Stimulated activated CD4-positive, alpha-beta T cell treated with anti-CD3 and anti-CD28 coated beads, Interleukin-12 subunit alpha, Interleukin-12 subunit beta, amount 100 ng/mL, for 24 hours (primary cell): ENCODE measurements at places on chromosomes 2 and 18.
A peak's percentile ranks its signal among the peaks of the same experiment; 100 is the strongest.

DNA sequence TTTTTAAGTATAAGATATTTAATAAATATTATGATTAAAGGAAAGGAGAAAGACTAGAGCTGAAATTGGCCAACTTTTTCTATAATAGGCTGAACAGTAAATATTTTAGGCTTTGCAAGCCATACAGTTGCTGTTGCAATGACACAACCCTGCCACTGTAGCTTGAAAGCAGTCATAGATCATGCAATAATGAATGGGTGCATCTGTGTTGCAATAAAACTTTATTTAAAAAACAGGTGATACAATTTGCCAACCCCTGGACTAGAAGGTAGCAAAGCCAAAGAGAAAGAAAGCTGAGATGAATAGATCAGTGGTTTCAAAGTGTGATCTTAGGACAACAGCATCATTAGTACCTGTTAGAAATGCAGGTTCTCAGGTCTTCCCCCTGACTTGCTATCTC lies 219.1 kb downstream of the SETBP1 start:
- DNase-seq: no peak

DNA sequence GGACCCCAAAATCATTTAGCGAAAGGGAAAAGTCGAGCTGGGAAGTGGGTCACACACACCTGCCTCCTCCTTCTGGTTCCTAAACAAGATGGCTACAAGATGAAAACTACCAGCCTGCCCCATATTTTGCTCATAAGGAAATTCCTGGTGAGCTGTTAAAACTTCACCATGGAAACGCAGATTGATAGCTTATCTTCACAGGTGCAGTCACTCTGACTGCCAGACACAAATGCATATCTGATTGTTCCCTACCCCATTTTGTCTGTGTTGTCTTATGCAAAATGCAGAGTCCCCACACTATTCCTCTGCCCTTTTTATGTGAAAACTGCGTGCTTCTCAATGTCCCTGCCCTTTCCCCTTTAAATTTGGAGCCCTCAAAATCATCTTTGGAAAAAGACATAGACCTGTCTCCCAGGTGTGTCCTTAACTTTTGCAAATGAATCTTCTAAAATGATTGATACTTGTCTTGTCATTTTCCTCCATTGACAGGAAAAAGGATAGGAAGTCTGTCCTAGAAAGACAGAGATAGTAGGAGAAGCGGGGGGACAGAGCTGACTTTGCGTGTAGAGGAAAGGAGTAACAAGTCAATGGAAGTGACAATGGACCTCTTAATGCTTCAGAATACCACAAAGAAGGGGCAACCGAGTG lies 38.9 kb upstream of the THOC1 start:
- DNase-seq: no peak

GRCh38 chr2:105488285-105488684 lies 89.4 kb upstream of the FHL2 start:
- DNase-seq: no peak

GRCh38 chr18:27735117-27735516 lies 441.8 kb downstream of the CDH2 start:
- no peak for DNase-seq

- no peak for DNase-seq
Observed at GRCh38 chr2:101873543-101873942, 118.2 kb upstream of the IL1R2 start.

DNA sequence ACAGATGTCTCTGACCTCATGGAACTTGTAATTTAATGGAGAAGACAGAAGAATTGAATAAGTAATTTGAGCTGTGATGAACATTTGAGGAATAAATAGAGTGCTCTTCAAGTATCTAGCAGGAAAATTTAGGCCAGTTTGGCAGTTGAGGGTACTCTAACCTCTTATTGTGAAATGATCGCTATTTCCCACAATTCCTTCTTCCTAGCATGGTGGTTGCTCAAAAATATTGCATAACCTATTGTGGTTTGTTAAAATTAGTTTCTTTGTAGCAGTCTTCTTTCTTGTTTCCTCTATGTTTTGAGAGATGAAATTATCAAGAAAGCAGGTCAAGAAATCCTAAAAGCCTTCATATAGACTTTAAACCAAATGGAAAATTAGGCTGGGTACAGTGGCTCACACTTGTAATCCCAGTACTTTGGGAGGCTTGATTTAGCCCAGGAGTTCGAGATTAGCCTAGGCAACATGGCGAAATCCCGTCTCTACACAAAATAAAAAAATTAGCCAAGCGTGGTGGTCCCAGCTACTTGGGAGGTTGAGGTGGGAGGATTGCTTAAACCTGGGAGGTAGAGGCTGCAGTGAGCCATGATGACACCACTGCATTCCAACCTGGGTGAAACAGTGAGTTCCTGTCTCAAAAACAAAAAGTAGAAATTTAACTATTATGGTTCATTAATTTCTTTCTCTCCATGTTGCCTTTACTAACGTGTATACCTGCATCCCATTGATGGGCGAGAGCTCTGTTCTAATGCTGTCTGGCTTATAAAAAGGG lies 58.7 kb downstream of the RBKS start:
- no peak for DNase-seq

- no peak for DNase-seq
Observed at GRCh38 chr2:11319939-11320338, 24.5 kb downstream of the ROCK2 start.

DNA sequence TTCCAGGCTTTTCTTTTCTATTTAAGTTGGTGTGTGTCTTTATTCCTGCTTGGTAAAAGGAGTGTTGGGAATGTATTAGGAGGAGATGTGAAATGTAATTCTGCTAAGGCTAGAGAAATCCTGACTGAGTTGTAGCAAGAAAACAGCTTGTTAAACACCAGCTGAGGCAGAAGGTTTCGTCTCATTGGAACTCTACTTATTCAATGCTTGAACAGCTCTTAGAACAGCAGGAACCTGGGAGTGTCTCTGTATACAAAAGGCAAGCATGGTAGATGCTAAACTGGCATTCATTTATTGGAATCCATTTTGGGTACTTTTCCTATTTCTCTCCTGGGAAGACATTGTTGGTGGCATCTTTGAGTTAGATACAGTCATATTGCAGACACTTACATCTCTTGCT lies 280.9 kb downstream of the HRH4 start:
- no peak for DNase-seq

DNA sequence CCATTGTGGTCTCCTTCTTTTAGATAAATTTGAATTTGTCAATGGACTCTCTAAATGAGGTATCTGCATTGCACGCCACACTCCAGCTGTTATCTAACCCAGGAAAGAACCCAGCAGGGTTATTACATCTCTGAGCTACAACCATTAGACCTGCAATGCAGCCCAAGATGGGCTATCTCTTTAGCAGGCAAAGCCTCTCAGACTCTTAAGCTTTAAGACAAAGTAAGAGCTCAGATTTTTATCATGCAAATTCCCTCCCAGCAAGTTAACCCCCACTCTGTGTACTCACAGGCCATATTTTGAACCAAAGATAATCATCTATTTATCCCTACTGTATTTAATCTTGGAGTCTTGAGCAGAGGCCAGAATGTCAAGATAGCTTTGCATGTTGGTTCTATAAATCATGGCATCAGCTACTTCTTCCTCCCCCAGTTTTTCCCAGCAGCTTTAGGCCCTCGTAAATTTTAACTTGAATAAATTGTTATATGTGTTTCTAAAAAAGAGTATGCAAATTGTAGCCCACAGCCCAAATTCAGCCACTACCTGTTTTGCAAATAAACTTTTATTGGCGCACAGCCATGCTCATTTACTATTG lies 273.7 kb upstream of the PKDCC start:
- no peak for DNase-seq

- DNase-seq: no peak
Observed at GRCh38 chr18:62157843-62158242, 29.0 kb downstream of the PIGN start.

DNA sequence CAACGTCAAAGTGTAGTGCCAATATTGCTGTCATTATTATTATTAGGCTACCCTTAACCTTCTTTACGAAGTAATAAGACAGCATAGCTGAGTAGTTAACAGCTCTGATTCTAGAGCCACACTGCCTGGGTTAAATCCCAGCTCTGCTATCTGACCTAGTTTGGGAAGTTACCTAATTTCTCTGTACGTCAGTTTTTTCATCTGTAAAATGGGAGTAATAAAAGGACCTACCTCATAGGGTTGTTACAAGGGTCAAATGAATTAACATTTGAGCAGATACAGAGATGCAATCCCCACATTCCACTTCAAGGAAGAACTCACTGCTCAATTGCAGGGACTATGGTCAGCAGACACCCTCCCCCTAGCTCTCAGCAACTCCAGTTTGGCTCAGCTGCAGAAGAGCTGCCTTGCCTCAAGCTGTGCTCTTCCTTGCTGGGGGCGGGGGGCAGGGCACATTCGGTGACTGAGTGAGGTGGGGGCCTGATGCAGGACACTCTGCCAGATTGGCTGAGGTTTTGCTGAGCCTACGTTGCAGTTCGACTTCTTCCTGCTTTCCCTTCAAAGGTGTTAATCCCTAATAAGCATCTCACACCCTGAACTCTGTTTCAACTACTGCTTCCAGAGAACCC lies 11.0 kb upstream of the LGALSL start:
- no peak for DNase-seq

DNA sequence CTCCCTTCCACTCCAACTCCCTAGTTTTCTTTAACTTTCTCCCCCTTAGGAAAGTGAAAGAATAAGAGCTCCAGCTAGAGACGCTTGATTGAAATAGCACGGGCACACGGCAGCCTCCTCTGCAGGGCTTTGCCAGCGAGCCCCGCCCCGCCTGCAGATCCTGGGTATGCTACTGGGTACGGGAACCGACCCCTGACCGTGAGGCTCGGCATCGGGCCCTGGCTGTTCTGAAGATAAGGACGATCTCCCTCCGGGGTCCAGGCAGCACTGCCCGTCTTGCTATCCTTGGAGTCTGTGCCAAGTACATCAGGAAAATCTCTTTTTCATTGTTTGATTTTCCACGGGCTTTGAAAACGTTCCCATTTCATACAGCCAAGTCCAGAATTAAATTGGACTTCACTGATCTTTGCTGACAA lies 284.5 kb downstream of the MTX2 start:
- DNase-seq: peak; percentile 18

DNA sequence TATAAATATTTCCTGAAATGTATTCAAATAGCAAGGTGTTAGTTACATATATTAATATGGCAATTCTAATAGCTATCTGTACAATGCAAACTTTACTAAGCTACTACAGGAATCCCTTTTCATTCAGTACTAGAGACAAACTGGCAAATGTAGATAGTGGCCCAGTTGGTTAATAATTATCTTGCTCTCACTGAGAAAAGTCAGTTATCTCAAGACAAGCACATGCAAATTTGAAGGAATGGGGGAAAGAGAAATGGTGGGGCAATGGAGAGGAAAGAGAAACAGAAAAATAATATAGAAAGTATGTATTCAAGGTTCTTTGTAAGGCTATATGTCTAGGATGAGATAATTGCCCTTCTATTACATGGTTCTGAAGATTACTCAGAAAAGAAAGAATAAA lies 280.0 kb downstream of the FIGN start:
- DNase-seq: no peak

DNA sequence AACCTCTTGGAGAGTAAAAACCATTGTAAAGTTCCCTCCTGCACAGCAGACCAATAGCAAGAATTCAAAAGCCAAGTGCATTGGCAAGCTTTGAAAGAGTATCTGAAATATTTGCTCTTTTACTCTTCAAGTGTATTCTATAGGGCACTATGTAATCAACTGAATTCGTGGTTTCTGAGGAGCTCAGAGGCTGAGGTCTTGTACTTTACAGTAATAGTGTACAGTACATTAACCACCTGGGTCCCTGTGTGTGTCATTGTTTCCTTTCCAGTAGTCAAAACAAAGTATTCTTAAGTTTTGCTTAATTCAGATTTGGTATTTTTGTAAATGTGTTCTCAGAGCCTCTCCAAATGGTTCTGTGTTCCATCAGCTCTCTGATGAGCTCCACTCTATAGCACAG lies 769.7 kb downstream of the LRRTM4 start:
- DNase-seq: no peak

GRCh38 chr2:70978341-70979179 lies at the start of gene ANKRD53:
TSS of gene ANKRD53 (plus strand) at chr2:70978630. CDS start at chr2:70978646, 16 bp downstream.
- no peak for DNase-seq

DNA sequence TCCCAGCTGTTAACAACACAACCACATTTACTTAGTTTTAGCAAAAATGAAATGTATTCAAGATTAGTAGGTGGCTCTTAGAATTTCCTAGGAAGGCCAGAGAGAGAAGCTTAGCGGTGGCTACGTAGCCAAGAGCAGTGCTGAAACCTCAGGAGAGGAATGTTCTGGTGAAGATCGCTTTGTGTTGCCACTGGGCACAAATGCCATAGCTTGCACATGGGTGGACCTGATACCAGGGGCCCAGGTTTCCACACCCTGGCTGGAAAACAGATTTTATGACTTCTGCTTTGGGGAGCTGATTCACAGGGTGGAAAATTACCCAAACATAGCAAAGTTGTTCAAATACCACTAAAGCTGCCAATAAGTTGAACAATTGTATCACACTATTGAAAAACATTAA lies 43.4 kb downstream of the THUMPD2 start:
- DNase-seq: no peak

DNA sequence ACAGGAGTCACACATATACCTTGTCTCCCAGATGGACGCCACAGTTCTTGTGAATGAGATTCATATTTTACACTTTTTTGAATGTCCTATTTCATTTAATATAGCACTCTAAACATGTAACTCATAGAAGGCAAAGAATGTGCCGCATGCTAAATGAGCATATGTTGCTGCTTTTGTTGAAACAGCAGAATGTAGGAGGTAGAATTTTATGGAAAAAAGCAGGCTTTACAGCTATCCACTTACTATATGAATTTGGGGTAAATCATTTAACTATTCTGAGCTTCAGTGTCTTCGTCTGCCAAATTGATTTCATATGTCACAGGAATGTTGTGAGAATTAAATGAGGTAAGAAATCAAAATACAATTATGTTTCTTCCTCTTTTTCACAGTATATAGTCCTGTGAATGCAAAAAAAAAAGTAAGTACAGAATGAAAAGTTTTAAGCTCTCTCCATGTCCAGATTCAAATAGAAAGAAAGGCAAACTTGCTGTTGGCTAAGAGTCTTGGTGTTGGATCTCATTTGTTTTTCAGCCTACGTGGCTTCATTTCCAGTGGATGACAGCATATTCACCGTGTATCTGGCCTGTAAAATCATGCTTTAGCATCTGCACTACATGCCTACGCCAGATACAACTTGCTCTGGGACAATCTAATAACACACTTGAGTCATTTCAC lies 154.7 kb upstream of the CNTNAP5 start:
- no peak for DNase-seq

DNA sequence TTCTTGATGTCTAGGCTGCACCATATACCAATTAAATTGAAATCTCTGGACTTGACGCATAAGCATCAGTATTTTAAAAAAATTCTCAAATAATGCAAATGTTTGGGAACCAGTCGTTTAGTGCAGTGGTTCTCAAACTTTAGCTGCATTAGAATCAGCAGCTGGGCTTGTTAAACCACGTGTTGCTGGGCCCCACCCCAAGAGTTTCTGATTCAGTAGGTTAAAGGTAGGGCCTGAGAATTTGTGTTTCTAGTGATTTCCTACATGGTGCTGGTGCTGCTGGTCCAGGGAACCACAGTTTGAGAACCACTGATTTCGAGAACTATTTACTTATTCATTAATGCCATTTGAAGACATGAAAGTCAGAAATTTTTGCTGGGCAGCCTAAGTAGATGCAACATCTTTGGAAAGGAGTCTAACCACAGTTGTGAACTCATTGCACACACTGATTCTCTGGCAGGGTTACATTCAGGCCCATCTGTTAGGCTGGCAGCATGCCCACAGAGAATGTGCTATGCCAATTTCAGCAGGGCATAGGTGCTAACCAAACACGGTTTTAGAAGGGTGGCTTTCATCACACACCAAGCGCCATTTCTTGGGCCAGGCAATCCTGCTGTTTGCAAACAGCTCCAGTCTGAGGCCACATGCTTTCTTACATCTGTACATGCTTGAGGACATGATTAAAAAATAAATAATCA lies 26.4 kb upstream of the ATP5MC3 start:
- no peak for DNase-seq
